ENCODE measurements at places on chromosomes 7 and 10. TPM values are rescaled to one million over a fixed set of nuclear protein-coding genes. Genes with fewer than 3 reads are reported as not detected.

DNA sequence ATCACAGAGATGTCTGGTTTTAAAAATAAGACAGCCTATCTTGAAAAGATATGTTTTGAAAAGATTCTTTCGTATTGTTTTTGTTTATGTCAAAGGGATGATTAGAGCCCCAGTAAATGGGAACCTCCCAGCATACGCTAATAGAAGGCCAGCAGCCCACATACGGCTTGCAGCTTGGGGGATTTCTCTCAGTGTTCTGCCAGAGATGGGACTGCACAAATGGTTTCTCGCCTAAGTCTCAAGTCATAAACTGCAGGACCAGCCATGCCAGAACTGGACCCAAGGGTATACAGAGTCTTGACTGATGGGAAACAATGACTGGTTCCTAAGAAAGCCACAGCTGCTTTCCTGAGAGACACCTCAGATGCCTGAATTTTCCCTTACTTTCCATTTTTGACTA is 306.9 kb upstream of the DGKB start:
- no peak for DNase-seq

DNA sequence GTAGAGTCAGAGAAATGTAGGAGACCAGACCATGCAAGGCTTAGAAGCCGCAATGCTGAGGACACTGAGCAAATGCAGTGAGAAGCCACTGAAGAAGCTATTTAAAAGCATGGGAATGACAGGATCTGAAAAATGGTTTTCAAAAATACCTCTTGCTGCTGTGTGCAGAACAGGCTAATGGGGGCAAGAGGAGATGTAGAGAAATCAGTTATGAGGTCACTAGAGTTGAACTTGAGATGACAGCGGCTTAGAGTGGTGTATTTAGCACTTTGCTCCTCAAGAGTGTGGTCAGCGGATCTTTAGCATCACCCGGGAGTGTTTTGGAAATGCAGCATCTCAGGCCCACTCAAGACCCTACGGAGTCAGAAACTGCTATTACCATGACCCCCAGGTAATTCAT is 48.8 kb downstream of the KIAA1549 start:
- no peak for DNase-seq

Gene LRRC61
- polyA plus RNA-seq: 23.2 TPM

Gene NME8
- polyA plus RNA-seq: 1.2 TPM

Gene CTAGE4
- 4.2 TPM for polyA plus RNA-seq

Gene CPVL
- 104 TPM for polyA plus RNA-seq
